ENCODE measurements at places on chromosomes 13 and 19.

- no peak for DNase-seq
These were observed 389.3 kb downstream of the DACH1 start for GRCh38 chr13:71477735-71478134.

DNA sequence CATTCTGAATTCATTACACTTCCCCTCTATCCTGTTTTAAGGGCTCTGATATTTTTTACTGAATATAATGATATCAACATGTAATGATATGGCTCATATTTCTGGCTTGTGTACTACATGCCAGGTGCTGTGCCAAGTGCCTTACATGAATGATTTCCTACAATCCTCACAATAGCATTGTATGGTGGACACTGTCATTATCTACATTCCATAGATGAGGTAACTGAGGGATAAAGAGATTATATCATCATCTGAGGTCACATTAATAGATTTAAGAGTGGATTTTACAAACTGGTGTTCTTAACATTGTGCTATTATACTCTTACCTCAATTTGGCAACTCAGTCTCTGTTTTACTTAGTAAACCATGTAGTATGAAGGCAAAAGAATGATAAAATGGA lies 502.0 kb downstream of the LIG4 start:
- no peak for DNase-seq

DNA sequence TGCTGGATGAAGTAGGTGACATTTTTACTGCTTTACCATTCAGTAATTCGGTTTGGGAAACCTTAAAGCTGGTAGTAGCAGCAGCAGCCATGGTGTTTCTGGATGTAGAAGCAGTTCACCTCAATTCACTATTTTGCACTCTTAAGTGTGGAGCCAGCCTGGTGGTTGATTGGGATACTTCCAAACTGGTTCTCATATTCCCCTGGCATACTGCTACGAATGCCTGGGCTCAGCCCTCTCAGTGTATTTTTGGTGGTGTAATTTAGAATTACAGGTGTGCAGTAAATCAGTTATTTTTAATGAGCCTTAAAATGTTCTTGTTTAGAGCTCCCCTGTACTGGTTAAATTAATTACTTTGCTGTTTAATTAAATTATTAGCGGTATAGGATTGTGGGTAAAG lies 12.4 kb downstream of the HNRNPM start:
- DNase-seq: no peak

GRCh38 chr19:36686365-36687213 lies 823 bp upstream of the ZNF567 start:
- DNase-seq: no peak

DNA sequence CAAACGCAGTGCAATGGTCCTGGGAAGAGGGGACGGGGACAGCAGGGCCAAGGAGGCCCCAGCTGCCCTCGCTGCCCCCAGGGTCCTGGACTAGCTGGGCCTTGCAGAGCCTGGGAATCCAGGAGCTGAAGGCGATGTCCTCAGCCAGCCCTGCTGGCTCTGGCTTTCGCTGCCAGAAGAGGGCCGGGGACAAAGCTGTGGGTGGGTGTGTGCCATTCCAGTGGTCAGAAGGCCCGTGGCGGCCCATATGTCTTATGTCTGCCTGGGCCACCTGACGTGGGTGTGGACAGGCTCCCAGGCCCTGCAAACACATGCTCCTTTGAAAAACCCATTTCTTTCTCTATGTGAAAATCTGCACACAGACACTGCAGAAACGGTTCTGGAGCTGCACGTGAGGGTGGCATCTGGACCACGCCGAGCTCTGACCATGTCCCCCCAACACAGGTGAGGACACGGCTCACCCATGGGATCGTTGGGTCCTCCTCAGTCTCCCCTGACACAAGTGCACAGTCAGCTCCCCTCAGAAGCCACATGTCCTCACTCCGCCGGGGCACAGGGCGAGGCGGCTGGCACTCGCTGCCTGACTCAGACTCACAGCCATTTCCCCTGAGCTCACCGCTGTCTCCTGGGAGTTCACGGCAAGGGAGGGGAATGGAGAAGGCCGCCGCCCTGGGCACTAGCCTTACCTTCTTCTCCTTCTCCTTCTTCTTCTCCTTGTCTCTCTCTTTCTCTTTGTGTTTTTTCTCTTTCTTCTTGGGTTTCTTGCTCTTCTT lies 16.9 kb downstream of the IZUMO4 start:
- peak; percentile 27 for DNase-seq

DNA sequence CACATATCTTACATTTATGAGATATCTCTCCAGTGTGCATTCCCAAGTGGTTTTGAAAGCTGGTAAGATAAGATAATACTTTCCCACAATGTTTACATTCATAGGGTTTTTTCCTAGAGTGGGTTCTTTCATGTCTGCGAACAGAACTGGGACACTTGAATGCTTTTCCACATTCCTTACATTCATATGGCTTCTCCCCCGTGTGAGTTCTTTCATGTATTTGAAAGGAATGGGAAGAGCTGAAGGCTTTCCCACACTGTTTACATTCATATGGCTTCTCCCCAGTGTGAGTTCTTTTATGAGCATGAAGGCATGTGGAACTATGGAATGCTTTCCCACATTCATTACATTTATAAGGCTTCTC lies 19.7 kb downstream of the ZNF433 start:
- DNase-seq: no peak

DNA sequence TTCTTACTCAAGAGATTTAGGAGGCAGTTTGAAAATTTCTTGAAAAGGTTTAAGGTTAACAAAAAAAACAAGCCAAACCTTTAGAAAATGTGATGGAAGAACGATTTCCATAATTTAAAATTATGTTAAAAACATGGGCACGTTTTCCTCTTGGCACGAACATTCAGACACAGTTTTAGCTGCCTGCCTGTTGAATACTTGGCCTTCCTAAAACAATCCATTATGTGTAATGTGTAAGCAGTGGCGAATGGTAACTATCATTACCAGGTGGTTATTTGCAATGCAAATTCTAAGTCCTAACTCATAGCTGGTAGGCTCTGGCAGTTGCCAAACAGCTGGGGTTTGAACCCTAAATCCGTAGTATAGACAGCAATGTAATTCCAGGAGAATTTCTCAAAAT lies 1425.7 kb upstream of the SLC10A2 start:
- DNase-seq: no peak

DNA sequence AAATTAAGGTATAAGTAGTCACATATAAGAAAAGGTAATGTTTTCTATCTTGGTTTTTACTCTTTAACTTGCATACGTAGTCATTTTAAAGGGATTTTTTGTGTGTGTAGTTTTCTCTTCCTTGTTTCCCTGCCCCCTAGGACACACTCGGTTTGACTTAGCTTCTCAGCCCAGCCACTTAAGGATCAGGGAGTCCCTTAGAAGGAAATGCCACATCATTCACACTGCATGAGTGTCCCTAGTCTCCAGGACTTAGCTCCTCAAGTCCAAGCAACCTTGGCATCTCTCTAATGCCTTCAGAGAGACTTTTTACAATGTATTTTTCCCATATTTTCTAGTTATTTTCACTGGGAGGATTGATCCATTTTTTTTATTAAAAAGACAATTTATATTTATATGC lies 1407.7 kb downstream of the EFNB2 start:
- DNase-seq: peak; percentile 15

- DNase-seq: no peak
These were observed 161.4 kb downstream of the PTPRS start for GRCh38 chr19:5179256-5179655.

GRCh38 chr13:64457976-64458375 lies 2772.2 kb downstream of the PCDH9 start:
- DNase-seq: no peak

DNA sequence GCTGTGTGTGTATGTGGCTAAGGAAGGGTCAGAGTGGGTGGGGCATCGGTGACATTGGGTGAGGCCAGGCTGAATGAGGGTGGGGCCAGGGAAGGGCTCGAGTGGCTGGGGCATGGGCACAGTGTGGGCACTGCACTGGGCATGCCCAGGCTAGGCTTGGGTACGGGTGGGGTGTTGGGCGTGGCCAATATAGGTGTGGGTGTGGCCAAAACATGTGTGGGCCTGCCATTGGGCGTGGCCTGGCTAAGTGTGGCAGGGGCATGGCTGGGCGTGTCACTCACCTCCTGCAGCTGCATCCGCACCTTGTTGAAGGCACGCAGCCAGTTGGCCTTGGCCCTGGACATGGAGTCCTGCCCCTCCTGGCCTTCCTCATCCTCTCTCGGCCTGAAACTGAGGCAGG lies 33.2 kb downstream of the UNC13A start:
- no peak for DNase-seq

DNA sequence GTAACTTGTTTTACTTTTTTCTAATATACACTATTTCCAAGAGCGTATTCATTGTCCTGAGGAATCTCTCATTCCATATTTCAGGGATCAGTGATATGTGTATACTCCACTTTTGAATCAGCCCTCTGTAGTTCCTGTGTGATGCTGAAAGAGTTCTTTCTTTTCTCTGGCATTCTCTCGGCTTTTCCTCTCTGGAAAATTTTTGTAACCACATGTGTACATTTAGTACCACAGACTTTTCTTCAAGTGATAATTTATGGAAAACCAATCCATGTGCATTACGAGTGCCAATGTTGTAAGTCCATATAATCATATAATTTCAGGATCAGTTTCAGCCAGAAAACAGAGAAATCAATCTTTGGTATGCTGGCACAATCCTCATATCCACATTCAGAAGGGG lies 102.2 kb upstream of the MBNL2 start:
- no peak for DNase-seq

- no peak for DNase-seq
These were observed 332.6 kb upstream of the TMTC4 start for GRCh38 chr13:101007245-101007644.

- no peak for DNase-seq
These were observed 15.2 kb downstream of the CCNA1 start for GRCh38 chr13:36447501-36447900.

GRCh38 chr13:39881887-39882286 lies 226.4 kb downstream of the COG6 start:
- DNase-seq: no peak

- DNase-seq: no peak
These were observed 512 bp downstream of the CC2D1A start for GRCh38 chr19:13906521-13906904.

GRCh38 chr19:12205296-12205695 lies 42.4 kb downstream of the ZNF136 start:
- DNase-seq: no peak
